ENCODE measurements at places on chromosomes 4 and X.

DNA sequence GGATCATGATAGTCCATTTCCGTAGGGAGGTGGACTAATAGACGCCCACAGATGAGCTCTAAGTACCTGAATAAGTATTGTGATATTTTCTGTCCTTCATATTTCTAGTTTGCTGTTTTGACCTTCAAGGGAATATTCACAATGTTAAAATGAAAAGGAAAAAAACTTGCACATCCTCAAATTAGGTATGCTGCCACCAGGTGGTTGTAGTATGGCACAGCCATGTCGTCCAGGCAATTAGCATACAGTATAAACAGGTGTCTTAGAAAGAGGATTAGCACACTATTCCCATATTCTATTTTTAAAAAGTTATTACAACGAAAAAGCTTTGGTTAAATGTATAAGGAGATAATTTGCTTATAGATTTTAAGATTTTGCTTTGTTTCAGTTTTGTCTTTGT lies 802.0 kb downstream of the RPA4 start:
- no peak overlapping the region for H3K4me3 ChIP-seq
- H3K27ac ChIP-seq = no peak overlapping the region
- H3K36me3 ChIP-seq = no peaks in the 10 kb centered on the region
- DNase-seq = peak; percentile 0
- H3K4me1 ChIP-seq = no peaks in the 10 kb centered on the region

DNA sequence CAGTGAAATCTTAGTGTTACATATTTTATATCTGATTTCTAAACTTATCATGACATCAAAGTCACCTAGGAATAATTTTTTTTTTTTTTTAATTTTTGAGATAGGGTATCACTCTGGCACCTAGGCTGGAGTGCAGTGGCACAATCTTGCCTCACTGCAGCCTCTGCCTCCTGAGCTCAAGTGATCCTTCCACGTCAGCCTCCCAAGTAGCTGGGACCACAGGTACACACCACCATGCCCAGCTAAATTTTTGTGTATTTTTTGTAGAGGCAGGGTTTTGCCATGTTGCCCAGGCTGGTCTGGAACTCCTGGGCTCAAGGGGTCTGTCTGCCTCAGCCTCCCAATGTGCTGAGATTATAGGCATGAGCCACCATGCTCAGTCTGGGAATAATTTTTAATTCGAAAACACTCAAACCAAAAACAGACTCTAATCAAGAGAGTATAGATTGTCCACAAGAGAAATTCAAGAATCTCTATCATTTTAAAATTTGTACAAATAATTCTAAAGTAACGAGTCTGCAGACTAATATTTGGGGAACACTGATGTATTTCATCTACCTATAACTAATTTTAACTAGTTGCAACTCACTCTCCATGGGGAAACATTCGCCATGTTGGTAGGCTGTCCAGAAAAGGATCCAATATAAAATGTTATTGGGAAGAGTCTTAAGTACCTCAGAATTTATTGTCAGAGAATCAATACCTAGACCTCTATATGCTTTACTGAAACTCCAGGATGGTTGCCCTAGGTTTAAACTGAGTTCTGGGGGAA lies 3.4 kb downstream of the SLC7A11 start:
- no peak overlapping the region for H3K27ac ChIP-seq
- no peaks in the 10 kb centered on the region for H3K36me3 ChIP-seq
- no peak for DNase-seq
- no peaks in the 10 kb centered on the region for H3K27me3 ChIP-seq
- H3K4me1 ChIP-seq = peaks cover 5% of the 10 kb centered on the region

DNA sequence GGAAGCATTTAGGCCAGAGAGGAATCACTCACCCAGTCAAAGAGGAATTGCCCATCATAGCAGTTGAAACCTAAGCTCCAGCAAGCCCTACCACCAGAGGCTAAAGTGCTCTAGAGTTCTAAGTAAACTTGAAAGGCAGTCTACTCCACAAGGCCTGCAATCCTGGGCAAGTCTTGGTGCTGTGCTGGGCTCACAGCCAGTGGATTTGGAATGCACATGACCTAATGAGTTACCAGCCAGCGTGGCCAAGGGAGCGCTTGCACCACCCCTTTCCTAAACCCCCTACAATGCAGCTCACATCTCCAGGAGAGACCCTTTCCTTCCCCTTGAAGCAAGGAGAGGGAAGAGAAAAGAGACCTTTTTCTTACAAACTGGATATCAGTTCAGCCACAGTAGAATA lies 445.7 kb downstream of the GASK1B start:
- no peaks in the 10 kb centered on the region for H3K27me3 ChIP-seq
- H3K27ac ChIP-seq = no peak overlapping the region
- H3K4me1 ChIP-seq = no peaks in the 10 kb centered on the region
- no peak for DNase-seq
- H3K4me3 ChIP-seq = no peak overlapping the region

- no peak overlapping the region for H3K27ac ChIP-seq
- H3K27me3 ChIP-seq = no peaks in the 10 kb centered on the region
- no peak for DNase-seq
- no peak overlapping the region for H3K4me3 ChIP-seq
- H3K4me1 ChIP-seq = no peaks in the 10 kb centered on the region
Measured at GRCh38 chrX:40877887-40878286, 142.5 kb upstream of the MED14 start.

- no peaks in the 10 kb centered on the region for H3K36me3 ChIP-seq
- no peak overlapping the region for H3K27ac ChIP-seq
- H3K27me3 ChIP-seq = no peaks in the 10 kb centered on the region
- no peak overlapping the region for H3K4me3 ChIP-seq
- DNase-seq = no peak
Measured at GRCh38 chrX:17170973-17171372, 204.0 kb upstream of the NHS start.

GRCh38 chrX:106069048-106069447 lies 30.5 kb upstream of the SERPINA7 start:
- H3K36me3 ChIP-seq = no peaks in the 10 kb centered on the region
- H3K27ac ChIP-seq = no peak overlapping the region
- H3K4me3 ChIP-seq = no peak overlapping the region
- H3K27me3 ChIP-seq = no peaks in the 10 kb centered on the region

All from thymus (tissue), 14 donors.